ENCODE measurements at places on chromosomes 6 and 20.

DNA sequence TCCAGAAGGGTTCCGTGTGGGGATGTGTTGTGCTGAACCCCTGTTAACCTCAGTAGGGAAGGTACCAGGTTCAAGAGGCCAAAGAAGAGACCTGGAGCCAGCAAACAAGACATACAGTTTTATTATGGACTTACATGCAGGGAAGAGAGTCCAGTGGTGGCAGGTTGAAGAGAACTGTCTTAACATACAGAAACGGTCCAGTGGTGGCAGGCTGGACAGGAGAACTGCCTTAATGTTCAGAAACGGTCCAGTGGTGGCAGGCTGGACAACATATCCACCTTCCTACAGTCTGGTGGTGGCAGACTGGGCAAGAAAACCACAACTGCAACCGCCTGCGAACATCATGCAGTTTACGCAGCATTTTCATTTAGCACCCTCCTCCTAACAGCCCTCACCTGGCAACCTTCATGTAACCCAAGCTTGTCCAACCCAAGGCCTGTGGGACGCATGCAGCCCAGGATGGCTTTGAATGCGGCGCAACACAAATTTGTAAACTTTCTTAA, 75.9 kb downstream of the PHACTR3 start:
- no peak for DNase-seq

GRCh38 chr20:62482974-62483373, 7.2 kb upstream of the GATA5 start:
- DNase-seq, result no peak

- DNase-seq, result no peak
Observed at GRCh38 chr6:43186706-43187105, 4.7 kb downstream of the CUL9 start.

GRCh38 chr20:40442181-40442963, 246.7 kb downstream of the MAFB start:
- no peak for DNase-seq

GRCh38 chr20:50658804-50659380, 32.5 kb downstream of the RIPOR3 start:
- DNase-seq, result no peak

- DNase-seq, result no peak
Observed at GRCh38 chr6:121451250-121451649, 15.8 kb downstream of the GJA1 start.

Data from activated CD8-positive, alpha-beta memory T cell treated with anti-CD3 and anti-CD28 coated beads for 4 hours (primary cell).